Thoracic aorta (tissue), 2 donors: ENCODE measurements at places on chromosomes 3 and 15.

GRCh38 chr3:194300382-194300758 is 50.8 kb downstream of the CPN2 start:
- no peak for DNase-seq

GRCh38 chr15:68658641-68659358 is 80.0 kb downstream of the CORO2B start:
- no peak for DNase-seq

DNA sequence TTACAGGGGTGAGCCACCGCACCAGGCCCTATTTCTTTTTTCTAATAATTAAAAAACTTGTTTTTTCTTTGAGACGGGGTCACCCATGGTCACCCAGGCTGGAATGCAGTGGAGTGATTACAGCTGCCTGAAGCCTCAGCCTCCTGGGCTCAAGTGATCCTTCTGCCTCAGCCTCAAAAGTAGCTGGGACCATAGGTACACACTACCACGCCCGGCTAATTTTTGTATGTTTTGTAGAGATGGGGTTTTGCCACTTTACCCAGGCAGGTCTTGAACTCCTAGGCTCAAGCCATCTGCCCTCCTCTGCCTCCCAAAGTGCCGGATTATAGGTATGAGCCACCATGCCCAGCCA is 858 bp upstream of the TKT start:
- DNase-seq = no peak

GRCh38 chr3:123111640-123112039 is 44.8 kb downstream of the PDIA5 start:
- DNase-seq = no peak

GRCh38 chr15:83477808-83478537 is 30.8 kb downstream of the SH3GL3 start:
- no peak for DNase-seq

GRCh38 chr15:82743810-82744209 is 34.1 kb upstream of the AP3B2 start:
- no peak for DNase-seq

DNA sequence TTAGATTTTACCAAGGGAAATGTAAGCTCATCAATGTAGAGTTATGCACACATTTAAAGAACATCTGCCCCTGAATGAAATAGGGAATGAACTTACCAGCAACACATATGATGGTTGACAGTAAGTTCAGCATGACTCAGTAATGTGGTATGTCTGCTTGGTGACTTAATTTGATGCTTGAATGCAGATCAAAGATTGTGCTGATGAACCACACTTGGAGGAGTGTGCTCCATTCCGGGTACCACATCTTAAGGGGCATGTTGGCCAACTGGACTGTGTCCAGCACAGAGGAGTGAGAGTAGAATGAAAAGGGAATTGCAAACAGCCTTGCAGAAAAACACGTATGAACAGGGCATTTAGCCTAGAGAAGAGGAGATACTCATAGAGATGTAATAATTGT is 171.0 kb upstream of the RARB start:
- DNase-seq = no peak

DNA sequence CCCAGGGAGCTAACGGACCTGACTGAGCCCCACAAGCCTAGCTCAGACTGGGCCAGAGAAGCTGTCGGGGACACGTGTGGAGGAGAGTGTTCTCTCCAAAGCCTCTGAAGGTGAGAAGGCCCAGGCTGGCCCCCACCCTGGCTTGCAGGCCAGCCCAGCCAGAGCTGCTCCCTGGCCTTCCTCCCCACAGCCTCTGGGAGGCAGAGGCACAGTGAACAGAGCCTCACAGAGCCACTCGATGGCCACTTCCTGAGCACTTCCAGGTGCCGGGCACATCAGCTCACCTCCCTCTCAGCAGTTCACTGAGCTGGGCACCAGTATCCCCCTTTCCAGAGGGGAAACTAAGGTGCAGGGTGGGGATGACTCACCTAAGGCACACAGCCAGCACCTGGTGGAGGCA is 109.4 kb upstream of the LINGO1 start:
- no peak for DNase-seq

- DNase-seq = no peak
Measured at GRCh38 chr3:48407542-48408099, 22.3 kb downstream of the PLXNB1 start.

DNA sequence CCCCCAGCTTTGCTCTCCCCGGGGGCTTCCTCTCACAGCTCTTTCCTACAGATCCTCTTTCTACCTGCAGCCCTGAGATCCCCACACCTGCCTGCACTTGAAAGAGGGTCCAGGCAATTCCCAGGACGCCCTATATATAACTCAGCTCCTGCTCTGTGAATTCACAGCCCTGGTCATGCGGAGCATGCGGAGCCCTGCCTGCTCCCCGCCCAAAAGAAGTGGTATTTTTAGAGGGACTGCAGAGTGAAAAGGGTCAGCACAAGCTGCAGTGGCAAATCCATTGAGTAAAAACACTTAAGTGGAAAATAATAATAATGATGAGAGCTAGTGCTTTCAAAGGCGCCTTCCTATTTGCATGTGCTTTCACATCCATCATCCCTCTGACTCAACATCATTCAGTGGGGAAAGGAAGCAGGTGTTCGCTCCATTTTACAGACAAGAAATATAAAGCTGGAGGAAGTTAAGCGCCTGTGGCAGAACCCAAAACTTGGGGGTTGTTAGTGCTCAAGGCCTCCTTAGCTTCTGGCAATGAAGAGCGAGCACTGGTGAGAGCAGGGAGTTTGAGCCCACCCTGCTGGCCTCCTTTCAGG is 76.3 kb upstream of the LIPC start:
- no peak for DNase-seq
